ENCODE measurements at places on chromosomes 5 and 9.
A peak's percentile ranks its signal among the peaks of the same experiment; 100 is the strongest.

GRCh38 chr9:10252174-10252573 is 360.6 kb downstream of the PTPRD start:
- no peak for DNase-seq

- DNase-seq: no peak
Observed at GRCh38 chr9:29439961-29440360, 1866.7 kb upstream of the C9orf72 start.

DNA sequence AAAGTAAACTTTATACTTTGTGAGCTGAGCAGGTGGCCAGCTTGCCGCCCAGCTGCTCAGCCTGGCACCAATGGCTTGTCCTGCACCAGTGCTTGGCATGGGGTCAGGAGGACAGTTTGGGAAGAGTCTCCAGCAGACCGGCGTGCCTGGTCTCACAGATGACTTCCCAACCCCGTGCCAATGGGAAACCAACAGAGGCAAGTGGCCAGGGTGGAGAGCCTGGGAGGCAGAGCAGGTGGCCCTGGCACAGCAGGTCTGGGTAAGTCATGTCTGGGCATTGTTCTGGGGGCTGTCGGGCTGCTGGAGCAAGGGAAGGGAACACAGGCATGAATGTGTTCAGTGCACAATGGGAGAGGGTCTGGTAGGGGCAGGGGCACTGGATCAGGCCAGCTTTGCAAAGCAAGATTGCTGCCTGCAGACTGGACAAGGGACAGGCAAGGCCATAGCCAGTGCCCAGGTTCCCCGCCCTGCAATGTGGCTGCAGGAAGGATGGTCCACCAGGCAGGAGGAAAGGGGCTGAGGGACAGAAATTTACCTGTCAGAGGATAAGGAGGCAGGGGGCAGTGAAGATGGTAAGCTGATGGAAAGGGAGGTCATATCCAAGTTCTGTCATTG is 76.2 kb upstream of the ALDH1B1 start:
- DNase-seq: no peak

DNA sequence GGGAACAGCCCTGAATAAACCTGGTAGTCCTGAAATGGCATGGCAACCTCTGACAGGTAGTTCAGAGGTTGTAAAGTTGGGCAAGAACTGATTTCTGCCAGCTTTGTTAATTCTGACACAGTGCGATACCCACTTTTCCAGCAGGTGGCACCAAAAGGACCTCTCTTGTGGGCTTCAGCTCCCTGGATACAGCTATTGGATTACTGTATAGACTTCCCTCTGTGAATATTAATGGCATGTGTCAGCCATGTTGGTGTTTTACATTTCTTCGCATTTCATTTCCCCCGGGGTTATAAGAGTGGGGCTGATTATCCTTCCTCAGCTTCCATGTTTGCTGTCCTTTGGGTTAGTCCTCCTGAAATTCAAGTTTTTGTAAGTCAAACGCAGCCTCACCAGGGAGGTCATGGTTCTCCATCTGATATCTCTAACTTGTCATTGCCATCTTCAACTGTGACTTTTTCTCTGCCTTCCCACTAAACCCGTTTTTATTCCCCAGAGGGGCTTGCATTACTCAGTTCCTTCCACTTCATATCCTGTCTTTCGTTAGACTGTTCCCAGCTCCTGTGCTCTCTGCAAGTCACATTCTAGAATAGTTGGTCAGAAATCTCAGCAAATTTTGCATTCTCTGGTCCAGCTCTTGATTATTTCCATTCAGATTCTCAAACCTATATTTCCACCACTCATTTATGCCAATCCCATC is 135.6 kb downstream of the LIFR start:
- peak; percentile 29 for DNase-seq

GRCh38 chr9:7300484-7300883 is 499.1 kb downstream of the DMAC1 start:
- DNase-seq: no peak

GRCh38 chr9:100087218-100087617 is 11.6 kb downstream of the ERP44 start:
- DNase-seq: no peak

GRCh38 chr9:38673399-38674193 is 46.3 kb downstream of the FAM240B start:
- DNase-seq: no peak

- no peak for DNase-seq
Observed at GRCh38 chr9:79684711-79685575, 113.2 kb downstream of the TLE4 start.

- DNase-seq: no peak
Observed at GRCh38 chr5:128121651-128122050, 38.1 kb downstream of the SLC12A2 start.

- no peak for DNase-seq
Observed at GRCh38 chr5:166401391-166401790, 1890.1 kb upstream of the WWC1 start.

- no peak for DNase-seq
Observed at GRCh38 chr9:128526720-128527119, 22.2 kb downstream of the GLE1 start.

DNA sequence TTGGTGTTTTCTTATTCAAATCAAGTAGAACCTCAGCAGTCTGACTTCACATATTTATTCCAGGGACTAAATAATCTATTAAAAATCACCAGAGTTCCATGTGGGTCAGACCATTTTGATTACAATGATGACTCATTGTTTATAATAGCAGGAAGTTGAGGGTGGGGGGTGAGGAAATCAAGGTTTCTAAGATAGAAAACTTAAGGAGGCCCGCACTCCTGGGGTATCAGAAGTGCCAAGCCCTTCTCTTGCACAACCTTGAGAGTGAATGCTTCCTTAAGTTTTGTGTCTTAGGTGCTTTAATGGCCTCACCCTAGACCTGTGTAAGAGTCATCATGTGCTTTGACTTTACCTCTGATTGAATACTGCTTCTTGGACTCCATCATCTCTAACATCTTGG is 31.9 kb upstream of the NPR3 start:
- no peak for DNase-seq

- DNase-seq: no peak
Observed at GRCh38 chr5:154351566-154351965, 94.2 kb upstream of the SAP30L start.

DNA sequence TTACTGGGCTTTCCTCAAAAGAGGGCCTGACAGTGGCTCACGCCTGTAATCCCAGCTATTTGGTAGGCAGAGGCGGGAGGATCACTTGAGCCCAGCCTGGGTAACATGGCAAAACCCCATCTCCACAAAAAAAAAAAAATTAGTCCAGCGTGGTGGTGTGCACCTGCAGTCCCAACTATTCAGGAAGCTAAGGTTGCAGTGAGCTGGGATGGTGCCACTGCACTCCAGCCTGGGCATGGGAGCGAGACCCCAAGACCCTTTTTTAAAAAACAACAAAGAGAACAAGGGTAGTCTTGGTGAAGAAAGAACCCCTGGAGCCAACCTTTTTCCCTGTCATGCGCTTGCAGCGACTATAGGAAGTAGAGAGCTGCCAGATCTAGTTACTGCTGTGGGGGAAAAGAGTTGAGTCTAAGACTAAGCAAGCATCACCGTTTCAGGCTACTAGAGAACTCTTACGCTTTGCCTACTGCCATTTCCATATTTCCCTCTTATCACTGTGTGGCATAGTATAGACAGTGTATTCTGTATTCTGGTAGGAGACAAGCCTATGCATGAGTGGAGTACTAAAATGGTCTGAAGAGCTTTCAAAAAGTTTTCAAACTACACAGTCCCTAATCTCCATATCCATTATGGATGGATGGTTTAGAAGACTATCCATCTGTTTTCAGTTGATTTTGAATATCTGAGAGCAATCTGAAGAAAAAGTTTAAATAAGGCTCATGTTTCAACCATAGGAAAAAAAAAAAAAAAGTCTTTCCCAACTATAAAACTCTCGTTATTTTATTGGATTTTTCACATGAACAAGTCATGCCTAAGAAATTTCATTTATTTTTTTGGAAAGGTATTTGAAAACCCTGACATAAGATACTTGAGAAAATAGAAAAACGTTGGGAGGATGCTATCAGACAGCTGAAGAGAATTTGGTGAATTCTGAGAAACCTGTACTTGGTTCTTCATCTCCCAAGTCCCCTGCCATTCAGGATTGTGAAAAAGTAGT is 2.6 kb downstream of the C9orf40 start:
- DNase-seq: no peak

- no peak for DNase-seq
Observed at GRCh38 chr9:134698587-134699342, 57.2 kb downstream of the COL5A1 start.

DNA sequence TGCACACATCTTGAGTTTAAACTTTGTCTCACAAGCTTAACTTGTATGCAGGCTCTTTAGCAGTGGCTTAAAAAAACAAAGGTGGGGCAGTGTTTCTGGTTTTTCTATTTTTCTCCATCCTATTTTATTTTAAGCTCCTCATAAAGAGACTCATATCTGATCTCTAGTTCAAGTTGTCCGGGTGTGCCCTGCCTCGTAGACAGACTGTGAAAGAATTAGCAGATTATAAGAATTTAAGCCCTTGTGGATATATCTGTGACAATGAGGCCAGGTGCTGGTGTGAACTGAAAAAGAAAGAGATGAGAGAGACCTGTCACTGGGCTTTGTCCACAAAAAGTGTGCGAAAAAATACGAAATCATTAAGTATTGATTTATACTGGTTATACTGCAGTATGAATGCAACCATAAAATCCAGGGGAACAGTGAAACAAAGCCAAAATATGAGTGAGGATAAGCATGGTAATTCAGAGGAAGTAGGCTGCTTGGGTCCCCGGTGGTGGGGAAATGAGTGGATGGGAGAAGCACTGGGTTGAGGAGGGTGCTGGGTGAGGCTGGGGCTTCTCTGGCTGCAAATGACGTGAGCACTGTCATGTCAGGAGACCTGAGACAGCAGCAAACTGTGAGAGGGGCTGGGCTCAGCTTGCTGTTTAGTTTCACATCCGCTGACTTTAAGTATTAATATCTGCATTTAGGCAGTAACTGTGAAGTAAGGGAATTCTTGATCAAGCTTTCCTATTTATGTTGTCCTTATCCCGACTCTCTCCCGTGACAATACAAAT is 179.7 kb upstream of the ANKRD55 start:
- DNase-seq: no peak

- no peak for DNase-seq
Observed at GRCh38 chr9:118635416-118635815, 733.8 kb downstream of the BRINP1 start.

DNA sequence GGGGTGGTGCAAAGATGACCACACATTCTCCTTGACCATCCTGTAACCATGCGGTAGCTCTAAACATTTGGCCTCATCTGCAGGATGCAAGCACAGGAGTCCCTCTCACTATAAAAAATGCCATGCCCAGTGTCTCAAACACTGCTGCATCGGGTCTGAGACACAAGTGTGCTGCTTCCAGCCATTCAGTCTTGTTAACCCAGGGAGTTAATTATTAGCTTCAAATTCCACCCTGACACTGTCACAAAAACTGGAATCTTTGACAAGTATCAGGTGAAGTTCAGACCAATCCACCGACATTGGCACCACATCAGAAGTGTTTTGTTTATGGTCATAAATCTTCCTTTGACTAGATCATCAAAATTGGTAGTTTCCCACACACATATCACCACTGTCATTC is 119.1 kb upstream of the RASEF start:
- DNase-seq: no peak

DNA sequence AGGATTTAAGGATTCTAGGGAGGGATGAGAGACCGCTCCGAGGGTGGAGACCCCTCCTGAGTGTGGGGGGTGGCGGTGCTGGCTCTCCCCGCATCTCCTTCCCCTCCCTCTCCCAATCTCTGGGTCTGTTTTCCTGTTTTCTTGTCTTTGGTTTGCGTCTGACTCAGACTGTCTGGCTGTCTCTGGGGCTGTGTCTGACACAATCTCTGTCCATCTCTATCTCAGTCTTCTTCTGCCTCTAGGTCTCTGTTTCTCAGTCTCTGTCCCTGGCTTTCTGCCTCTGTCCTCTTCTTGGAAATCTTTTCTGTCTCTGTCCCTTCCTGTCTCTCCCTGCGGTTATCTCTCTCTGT is 196 bp upstream of the GRM6 start:
- no peak for DNase-seq

DNA sequence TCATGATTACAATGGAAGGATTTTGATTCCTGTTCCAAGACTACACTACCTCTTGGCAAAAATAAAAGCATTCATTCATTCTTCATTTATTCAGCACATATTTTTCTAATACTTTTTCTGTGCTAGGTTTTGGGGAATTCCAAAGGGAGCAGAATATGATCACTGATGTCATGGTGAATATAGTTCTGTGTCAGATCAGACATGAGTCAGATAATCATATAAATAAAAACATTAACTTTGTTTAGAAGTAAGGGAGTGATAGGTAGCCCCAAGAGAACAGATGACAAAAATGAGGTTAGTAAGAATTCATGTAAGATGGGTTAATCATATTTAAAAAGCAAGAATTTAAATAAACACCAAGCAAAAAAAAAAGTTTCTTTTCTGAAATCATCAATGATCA is 94.1 kb upstream of the RANBP6 start:
- no peak for DNase-seq

DNA sequence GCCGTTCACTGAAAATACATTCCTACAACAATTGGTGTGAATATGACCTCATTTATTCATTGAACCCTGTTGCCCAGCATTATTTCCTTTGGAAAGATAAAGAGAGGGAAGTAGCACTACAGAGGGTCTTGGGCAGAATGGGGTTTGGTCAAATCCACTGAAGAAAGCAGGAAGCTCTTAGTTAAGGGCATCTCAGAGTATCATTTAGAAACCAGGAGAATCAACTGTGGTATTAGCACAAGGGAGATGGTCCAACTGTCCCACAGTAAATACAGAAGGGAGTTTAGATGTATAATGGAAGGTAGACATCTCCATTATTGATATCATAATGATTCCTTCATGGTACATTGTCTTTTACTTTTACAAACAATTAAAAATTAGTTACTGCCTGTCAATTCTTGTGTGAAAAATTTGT is 47.1 kb downstream of the LIX1 start:
- no peak for DNase-seq

GRCh38 chr5:121962347-121962670 is 534 bp downstream of the SRFBP1 start:
- DNase-seq: no peak

DNA sequence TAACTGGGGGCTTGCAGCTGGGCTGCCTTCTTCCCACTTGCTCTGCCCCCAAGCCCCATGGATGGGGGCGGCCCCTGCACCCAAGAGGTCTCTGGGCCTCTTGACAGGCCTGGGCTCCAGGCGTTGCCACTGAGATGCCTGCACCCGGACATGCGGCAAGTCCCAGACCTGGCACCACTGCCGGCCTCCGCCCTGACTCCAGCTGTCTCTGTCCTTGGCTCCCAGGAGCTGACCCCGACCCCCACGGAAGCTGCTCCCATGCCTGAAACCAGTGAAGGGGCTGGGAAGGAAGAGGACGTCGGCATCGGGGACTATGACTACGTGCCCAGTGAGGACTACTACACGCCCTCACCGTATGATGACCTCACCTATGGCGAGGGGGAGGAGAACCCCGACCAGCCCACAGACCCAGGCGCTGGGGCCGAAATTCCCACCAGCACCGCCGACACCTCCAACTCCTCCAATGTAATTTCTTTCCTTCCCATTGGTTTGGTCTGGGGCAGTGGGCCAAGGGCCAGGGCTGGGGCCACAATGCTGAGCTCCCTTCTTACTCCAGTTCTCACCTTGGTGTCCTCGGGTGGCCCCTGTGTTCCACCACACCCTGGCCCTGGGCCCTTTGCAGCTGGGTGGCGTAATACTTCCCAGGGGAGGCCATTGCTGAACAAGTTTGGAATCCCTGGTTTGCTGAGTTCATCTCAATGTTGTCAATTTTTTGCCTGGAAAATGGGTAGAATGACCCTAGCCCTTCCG is 88.6 kb downstream of the COL5A1 start:
- DNase-seq: no peak

GRCh38 chr5:137119321-137119720 is 379.8 kb downstream of the SPOCK1 start:
- no peak for DNase-seq

- no peak for DNase-seq
Observed at GRCh38 chr9:31745886-31746285, 638.6 kb upstream of the ACO1 start.

- DNase-seq: no peak
Observed at GRCh38 chr9:132694144-132694543, 23.9 kb downstream of the GTF3C4 start.
